Diencephalon (tissue), 1 donor: ENCODE measurements at places on chromosomes 3 and 15. TPM values are rescaled to one million over a fixed set of nuclear protein-coding genes. Genes with fewer than 3 reads are reported as not detected.

ERICH6 gene
- total RNA-seq, result 0.46 TPM

GABRR3 gene
- total RNA-seq, result not detected

XYLB gene
- total RNA-seq, result 6.5 TPM

KIF15 gene
- total RNA-seq, result 13.4 TPM

CIDEC gene
- not detected for total RNA-seq

ARHGEF26 gene
- total RNA-seq, result 15.2 TPM

LIPC gene
- total RNA-seq, result not detected
